ENCODE measurements at places on chromosomes 5 and 9. TPM values are rescaled to one million over a fixed set of nuclear protein-coding genes. Genes with fewer than 3 reads are reported as not detected.

- no peak for DNase-seq
Observed at GRCh38 chr5:4860631-4861030, 279.5 kb upstream of the ADAMTS16 start.

DNA sequence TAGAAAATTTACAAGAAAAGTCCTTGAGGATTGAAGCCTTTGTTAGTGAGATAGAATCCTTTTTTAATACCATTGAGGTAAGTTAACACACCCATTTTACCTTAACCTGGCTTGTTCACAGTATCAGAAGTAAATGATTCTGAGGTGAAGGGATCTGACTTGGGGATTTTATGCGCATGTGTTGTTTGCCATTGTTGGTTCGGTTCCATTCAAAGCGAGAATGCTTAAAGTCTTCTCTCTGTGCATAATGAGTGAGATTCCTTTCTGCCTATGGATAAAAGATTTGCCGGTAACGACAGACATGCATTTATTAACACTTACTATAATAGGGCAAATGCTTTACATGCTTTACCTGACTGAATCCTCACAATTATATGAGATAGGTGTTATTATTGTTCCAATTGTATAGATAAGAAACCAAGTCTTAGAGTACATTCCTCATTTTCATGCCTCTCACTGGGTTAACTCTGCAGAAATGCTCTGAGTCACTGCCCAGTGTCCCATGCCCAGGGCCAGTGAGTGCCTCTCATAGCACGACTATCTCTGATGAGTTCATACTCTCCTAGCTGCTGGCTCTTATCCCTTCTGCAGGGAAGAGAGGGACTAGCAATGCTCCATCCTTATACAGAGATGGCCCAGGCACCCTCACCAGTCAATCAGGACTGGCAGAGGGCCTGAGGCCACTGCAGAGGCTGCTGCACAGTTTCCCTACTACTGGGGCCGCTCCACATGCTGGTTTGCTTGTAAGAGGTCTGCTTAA lies 54.4 kb downstream of the CMYA5 start:
- DNase-seq = no peak

DNA sequence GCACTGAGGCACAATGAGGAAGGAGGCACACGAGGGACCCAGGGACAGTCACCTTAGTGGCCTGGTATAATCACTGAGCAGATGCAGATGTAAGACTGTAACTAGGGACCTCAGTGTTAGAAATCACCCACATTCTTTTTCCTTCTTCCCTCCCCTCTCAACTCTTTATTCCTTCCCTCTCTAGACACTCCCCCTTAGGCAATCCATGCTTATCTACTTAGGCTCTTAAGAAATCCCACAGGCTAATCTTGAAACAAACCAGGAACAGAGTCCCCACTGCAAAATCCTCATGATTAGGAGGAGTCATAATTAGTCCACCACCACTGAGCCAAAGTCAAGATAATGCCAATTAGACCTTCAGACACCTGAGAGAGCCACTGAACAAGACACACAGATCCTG lies 84.7 kb downstream of the ELAVL2 start:
- DNase-seq = no peak

DNA sequence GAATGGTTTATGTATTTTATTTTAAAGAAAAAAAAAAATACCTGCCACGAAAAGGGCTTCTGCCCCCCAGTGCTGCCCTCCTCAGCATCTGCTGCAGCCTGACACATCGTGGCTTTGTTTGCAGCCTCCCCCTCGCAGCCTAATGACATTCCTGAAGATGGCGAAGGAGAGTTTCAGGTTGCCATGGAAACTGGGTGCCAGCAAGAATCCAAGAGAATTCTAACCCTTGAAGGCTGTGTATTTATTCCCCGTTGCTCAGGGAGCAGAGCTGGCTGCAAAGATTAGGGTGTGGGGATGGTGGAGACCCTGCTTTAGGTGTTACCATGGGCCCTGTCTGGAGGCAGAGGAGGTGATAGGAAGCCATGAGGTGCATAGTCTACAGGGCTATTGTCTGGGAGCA lies 126.6 kb downstream of the NSG2 start:
- DNase-seq = no peak

Gene PDE8B
- 7.7 TPM for total RNA-seq

DNA sequence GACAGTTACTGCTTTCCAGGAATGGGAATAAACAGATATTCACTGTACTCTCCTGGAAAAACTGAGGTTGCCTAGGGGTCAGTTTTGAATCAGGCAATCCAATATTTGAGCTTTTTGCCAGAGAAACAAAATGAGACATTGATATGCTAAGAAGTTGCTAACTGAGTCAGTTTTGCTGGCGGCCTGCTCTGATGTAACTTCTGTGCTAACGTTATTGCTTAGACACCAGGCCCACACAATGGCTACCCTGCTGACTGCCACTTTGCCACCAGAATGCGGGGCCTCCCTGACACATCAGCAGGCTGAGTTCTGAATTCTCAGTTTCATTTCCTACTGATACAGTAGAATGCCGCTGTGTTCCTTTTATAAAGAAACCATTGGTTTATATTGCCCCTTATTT lies 18.2 kb upstream of the ZNF618 start:
- DNase-seq = no peak

DNA sequence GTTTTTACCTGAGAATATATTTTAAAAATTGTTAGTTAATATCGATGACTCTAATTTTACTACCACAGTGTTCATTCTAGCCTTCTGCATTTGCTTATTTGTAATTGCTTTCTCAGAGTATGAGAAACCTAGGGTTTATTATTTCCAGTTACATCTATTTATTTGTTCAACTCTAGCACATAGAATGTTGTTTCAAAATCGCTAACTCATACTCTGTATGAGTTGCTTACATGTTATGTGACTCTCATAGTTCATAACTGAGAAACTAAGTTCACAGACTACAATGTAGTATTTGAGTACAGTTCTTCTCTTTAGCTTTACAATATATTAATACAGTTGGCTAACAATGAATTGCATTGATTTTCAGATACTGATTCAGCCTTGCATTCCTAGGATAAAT lies 103.2 kb downstream of the MACROH2A1 start:
- no peak for DNase-seq

Gene FRMD3
- 5.1 TPM for total RNA-seq

Gene NR6A1
- total RNA-seq = 0.23 TPM

Gene HAND1
- not detected for total RNA-seq

Gene SPINK7
- total RNA-seq = not detected

- DNase-seq = no peak
Observed at GRCh38 chr9:6506571-6506970, 93.6 kb downstream of the UHRF2 start.

GRCh38 chr5:75616371-75616881 lies 5.2 kb downstream of the ANKDD1B start:
- no peak for DNase-seq

Gene SLC45A2
- total RNA-seq = not detected

DNA sequence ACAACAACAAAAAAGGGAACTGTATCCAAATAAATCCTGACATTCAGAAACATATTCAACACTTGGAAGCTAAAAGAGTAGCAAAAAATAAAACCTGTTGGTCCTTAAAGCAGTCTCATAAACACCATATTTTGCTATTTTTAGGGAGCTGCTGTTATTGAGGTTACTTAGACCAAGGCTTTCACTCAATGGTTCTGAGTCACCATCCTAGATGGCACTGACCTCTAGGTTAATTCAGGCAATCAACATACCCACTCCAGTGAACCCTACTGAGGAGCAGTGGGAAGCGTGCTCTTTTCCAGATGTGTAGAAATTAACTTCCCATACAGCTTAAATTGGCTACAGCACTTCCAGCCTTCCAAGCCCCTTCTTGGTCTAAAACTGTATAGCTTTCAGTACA lies 5.2 kb downstream of the GNAQ start:
- no peak for DNase-seq

Gene CDKN2B-AS1
- 1.00 TPM for total RNA-seq

Data from posterior vena cava (tissue), 2 donors.